ENCODE measurements at places on chromosomes 7 and 10.

DNA sequence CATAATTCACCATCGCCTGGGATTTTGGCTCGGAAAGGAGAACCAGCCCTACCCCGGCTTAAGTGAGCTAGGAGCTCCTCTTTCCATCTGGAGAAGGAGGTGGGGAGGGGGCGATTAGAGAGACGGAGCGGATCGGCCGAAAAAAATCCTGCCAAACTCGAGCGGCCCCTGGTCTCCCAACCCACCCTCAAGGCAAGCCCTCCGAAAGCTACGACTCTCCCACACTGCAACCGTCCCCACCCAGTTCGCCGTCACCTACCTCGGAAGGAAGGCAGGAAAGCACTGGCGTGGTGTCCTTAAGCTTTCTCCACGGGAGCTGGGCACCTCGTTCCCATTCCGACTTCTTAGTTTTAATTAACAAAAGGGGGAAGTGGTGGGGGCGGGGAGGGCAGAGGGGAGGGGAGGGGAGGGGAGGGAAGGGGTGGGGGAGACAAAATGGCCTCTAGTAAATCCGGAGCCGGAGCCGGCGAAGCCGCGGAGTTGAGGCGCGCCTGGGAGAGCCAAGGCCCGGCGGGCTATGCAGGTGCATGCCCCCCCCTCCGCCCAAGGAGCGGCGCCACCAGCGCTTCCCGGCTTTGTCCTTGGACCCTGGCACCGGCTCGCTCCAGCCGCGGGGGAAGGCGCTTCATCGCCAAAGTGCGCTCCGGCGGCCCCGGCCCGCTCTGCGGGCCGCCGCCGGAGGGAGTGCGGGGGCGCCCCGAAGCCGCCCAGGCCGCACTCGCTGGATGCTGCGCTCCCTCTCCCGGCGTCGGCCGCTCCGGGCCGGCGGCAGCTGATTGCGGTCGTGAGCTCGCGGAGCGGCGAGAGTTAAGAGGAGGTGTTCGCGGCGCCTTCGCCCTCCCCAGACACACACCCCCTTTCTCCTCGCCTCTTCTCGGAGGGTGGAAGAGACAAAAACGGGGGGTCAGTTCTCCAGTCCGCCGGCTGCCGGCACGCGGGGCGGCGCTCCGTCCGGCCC lies at the start of gene LRRC4:
LRRC4 (minus strand) TSS at position 784 of the 958 bp plus-strand sequence. CDS start 797 bp downstream, outside the sequence.
- peak; percentile 75 for DNase-seq

DNA sequence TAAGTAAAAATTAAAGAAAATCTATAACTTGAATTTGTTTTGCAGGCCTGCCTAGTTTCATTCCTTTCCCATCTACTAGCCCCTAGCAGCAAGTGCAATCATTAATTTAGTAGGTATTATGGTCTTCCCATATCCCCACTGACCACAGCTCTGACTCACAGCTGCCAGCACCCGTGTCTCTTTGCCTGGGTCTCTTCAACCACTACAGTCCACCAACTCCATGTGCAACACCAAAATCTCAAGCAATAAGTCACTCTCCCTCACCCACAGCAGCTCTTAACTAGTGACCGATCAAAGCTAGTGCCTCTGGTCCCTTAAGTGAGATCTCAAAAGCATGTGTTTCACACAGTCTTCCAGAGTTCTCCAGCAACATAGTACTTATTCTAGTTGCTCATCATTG lies 26.0 kb upstream of the THSD7A start:
- DNase-seq = no peak

DNA sequence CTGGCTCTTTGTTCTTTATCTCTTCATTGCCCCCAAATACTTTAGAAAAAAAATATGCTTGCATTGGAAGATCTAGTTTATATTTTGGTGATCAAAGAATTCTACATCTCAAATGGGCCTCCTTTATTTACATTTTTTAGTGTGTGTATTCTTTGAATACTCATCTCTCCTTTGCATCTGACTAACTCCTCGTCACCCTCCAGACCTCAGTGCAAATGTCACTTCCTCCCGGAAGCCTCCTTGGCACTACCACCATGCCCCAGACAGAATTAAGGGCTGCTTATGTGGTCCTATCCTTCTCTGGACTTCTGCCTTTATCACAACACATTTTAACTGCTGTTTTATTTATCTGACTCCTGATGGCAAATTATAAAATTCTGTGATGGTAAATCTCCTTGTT lies 52.0 kb upstream of the PPP1R3C start:
- DNase-seq = no peak

DNA sequence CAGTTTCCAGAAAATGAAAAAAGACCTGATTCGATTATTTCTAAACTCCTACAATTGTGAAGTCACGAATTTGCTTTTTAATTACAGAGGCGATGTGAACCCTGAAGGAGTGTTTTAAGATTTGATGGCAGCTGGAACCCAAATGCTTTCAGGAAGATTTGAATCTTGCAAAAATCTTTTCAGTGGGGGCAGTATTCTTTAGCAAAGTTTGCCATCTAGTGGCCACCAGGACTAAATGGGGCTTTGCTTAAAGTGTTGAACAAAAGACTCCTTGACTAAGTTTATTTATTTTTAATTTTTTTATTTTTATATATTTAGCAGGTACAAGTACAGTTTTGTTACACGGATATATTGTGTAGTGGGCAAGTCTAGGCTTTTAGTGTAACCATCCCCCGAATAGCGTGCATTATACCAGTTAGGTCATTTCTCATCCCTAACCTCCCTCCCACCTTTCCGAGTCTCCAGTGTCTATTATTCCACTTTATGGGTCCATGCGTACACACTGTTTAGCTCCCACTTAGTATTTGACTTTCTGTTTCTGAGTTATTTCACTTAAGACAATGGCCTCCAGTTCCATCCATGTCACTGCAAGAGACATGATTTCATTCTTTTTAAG lies 98.8 kb downstream of the CACNB2 start:
- peak; percentile 52 for DNase-seq

DNA sequence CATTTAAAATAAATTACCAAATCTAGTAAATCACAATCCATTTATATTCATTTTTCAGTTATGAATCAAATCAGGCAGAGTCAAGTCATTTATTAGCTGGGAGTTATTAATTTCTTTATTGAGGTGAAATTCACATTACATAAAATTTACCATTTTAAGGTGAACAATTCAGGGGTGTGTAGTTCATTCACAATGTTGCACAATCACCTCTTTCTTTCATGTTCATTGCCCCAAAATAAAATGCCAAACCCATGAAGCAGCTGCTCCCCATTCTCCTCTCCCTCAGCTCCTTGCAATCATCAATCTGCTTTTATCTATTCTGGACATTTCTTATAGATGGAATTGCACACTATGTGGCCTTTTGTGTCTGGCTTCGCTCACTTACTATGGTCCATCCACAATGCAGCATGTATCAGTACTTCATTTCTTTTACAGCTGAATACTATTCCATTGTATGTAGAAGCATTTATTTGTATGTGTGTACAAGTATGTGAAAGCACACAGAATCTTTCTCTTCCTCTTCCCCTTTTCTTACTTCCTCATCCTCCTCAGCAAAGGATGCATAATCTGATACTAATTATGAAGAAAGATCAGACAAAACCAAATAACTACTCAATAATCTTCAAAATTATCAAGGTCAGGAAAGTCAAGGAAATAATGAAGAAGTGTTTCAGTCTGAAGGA lies 60.6 kb downstream of the LMBR1 start:
- no peak for DNase-seq

- DNase-seq = no peak
Measured at GRCh38 chr10:22723783-22724182, 9.4 kb upstream of the PIP4K2A start.

- no peak for DNase-seq
Measured at GRCh38 chr7:105638902-105639495, 57.7 kb upstream of the EFCAB10 start.

Measured in erythroblast (primary cell).